ENCODE measurements at places on chromosomes 1 and 21. TPM values are rescaled to one million over a fixed set of nuclear protein-coding genes. Genes with fewer than 3 reads are reported as not detected.

GRCh38 chr21:45263534-45263933 lies 24.2 kb downstream of the POFUT2 start:
- no peak overlapping the region for H3K4me3 ChIP-seq
- H3K36me3 ChIP-seq, result peaks cover 55% of the 10 kb centered on the region
- H3K27ac ChIP-seq, result no peak overlapping the region

Gene TAS1R1
- total RNA-seq, result not detected

DNA sequence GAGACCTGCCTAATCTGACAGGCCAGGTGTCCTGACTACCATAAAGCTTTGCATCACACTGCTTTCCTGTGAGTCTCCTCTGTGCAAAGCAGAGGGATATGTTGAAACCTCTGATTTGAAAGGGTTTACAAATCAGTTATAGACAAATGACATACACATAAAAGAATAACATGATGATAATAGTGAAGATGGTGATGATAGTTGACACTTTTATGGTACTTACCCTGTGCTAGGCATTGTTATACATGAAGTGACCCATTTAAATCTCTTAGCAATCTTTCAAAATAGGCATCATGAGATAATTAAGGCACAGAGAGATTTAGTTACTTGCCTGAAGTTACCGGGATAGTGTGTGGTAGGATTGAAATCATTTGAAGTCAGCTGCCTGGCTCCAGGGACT lies 34.1 kb upstream of the PKN2 start:
- H3K4me3 ChIP-seq, result no peak overlapping the region
- no peaks in the 10 kb centered on the region for H3K36me3 ChIP-seq
- no peaks in the 10 kb centered on the region for H3K27me3 ChIP-seq
- no peaks in the 10 kb centered on the region for H3K4me1 ChIP-seq

- H3K27ac ChIP-seq, result no peak overlapping the region
- H3K4me3 ChIP-seq, result no peak overlapping the region
- no peak for DNase-seq
- H3K36me3 ChIP-seq, result peaks cover 14% of the 10 kb centered on the region
- no peaks in the 10 kb centered on the region for H3K27me3 ChIP-seq
Observed at GRCh38 chr1:47351305-47351704, 17.7 kb downstream of the CMPK1 start.

- no peaks in the 10 kb centered on the region for H3K27me3 ChIP-seq
- H3K4me1 ChIP-seq, result peaks cover 16% of the 10 kb centered on the region
- no peaks in the 10 kb centered on the region for H3K36me3 ChIP-seq
Observed at GRCh38 chr1:173122344-173122935, 71.7 kb upstream of the TNFSF18 start.

- no peaks in the 10 kb centered on the region for H3K4me1 ChIP-seq
- no peaks in the 10 kb centered on the region for H3K27me3 ChIP-seq
- H3K4me3 ChIP-seq, result no peak overlapping the region
- no peaks in the 10 kb centered on the region for H3K36me3 ChIP-seq
- peak overlapping the region; percentile 43 for H3K27ac ChIP-seq
Observed at GRCh38 chr1:101161619-101162018, 75.2 kb upstream of the S1PR1 start.

GRCh38 chr1:53653631-53654030 lies 85.3 kb downstream of the GLIS1 start:
- no peak for DNase-seq
- no peaks in the 10 kb centered on the region for H3K36me3 ChIP-seq
- H3K4me1 ChIP-seq, result no peaks in the 10 kb centered on the region
- H3K27me3 ChIP-seq, result no peaks in the 10 kb centered on the region

GRCh38 chr1:100597784-100598183 lies 59.8 kb downstream of the GPR88 start:
- H3K4me1 ChIP-seq, result no peaks in the 10 kb centered on the region
- no peaks in the 10 kb centered on the region for H3K27me3 ChIP-seq
- H3K4me3 ChIP-seq, result no peak overlapping the region
- no peaks in the 10 kb centered on the region for H3K36me3 ChIP-seq
- no peak overlapping the region for H3K27ac ChIP-seq

Gene KRTAP7-1
- total RNA-seq, result not detected

- DNase-seq, result no peak
- no peak overlapping the region for H3K27ac ChIP-seq
- H3K27me3 ChIP-seq, result no peaks in the 10 kb centered on the region
- H3K36me3 ChIP-seq, result peaks cover 4% of the 10 kb centered on the region
- H3K4me1 ChIP-seq, result no peaks in the 10 kb centered on the region
Observed at GRCh38 chr1:43315481-43315880, 14.7 kb downstream of the TIE1 start.

- no peaks in the 10 kb centered on the region for H3K27me3 ChIP-seq
- H3K27ac ChIP-seq, result peak overlapping the region; percentile 98
- no peak for DNase-seq
- peak overlapping the region; percentile 49 for H3K4me3 ChIP-seq
Observed at GRCh38 chr1:226702318-226702956, 36.6 kb downstream of the ITPKB start.

Data from stomach (tissue), 19 donors.